T47D (cell line): ENCODE measurements at places on chromosomes 1 and 21.

- DNase-seq: no peak
These were observed 28.2 kb downstream of the CNN3 start for GRCh38 chr1:94898491-94899385.

GRCh38 chr21:44714905-44715304 is 3.5 kb upstream of the TSPEAR start:
- DNase-seq: no peak

DNA sequence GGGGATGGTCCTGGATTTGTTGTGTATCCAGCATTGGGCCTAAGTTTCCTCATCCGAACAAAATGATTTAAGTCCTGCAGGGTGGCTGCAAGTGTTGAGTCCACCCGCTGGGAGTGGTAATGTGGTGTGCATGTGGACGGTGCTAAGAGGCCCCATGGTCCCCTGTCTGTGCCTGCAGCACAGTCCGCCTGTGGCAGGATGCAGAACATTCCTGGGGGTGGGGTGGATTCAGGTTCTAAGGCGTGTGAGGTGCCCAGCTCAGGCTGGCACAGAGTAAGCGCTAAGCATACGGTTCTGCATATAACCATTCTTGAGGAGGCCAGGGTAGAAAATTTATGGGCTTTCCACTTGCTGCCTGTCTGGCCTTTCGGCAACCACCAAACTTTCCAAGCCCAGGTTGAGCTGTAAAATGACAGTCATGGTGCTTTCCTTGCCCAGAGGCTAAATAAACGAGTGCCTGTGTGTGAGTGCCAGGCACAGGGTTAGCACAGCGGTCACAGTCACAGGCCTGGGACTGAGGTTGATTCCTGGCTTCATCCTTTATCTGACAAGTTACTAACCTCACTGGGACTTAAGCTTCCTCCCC is 30.7 kb downstream of the SLC2A1 start:
- no peak for DNase-seq

DNA sequence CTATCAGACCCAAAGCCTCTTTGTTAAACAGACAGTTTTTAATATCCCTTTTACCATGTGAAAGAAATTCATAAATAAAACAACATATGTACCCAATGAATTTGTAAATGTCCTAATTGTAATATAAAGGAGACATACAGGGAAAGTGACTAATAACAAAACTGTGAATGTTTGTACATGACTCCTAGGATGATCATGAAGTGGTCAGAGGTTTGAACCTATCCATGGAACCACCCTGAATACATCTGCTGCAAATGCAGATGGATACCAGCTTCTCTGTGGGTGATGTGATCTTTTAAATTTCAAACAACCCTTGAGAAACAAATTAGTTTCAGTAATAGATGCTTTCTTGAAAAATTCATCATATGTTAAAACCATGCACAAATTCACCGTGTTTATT is 16.7 kb upstream of the ACBD3 start:
- DNase-seq: no peak

DNA sequence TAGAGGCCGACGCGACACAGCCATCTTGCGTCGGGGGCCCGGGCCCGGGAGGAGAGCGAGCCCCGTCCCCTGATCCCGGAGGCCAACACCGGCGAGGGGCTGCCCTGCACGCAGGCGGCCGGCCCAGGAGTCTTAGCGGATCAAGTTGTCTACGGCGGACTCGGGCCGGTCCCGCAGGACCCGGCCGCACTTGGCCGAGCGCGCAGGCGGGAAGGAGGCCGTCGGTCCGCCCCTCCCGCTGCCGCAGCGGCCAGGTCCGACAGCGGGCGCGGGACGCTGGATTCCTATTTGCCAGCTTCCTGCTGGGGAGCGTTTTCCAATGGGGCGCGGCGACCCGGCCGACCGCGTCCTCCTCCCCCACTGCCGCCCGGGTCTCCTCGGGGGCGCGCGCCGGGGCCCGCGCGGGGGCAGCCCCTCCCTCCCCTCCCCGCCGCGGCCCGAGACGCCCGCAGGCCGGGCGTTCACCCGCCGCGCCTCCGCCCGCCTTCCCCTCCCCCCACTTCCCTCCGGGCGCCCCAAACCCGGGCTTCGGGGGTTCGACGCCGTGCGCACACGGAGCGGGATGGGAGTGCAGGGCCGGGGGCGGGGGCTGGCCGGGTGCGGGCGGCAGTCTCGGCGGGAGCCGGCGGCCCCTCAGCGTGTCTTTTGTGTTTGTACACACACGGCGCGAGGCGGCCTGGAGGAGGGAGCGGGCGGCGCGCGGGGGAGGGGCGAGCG is 517 bp upstream of the H3-3A start:
- DNase-seq: peak; percentile 82

DNA sequence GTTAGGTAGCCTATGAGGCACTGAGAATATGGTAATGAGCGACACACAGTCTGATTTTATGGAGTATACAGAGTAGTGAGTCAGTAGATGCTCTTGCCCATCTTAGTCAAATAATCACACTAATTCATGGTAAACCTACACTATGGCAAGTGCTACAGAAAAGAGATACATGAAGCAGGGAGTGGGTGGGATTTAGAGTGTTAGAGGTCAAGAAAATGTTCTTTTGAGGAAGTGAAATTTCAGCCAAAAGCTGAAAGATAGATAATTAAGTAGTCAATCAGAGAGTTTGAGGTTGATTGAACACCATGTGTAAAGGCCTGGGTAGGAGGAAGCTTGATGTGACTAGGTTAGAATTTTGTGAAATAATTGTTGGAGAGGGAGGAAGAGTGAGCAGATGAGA is 14.7 kb downstream of the MDM4 start:
- DNase-seq: no peak

DNA sequence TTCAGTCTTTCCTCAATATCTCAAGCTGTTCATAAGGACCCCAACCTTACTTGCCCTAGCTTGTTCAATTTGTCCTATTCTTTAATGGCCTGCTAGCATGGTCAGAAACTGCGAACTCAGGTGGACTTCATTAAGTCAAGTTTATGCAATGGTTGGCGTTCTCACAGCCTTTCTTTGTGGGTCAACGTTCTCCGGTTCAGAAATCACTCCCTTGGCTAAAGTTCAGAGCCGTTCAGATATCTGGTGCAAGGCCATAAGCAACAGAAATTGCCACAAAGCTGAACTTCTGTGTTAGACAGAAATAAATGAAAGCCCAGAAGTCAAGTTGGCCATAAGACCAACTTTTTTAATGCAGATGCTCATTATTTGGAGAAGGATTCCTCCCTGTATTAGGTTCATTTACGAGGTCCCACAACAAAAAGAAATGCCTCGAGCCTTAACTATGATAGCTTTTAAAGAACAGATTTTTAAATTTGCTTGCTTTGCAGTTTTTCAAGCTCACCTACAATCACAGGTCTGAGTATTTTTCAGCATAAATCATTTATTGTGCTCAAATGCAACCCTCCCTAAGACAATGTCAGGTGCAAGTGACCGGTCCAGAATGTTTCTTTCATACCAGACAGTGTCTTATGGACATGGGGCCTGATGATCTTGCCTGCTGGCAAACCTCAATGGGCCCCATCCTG is 140.2 kb upstream of the COL11A1 start:
- DNase-seq: no peak

GRCh38 chr1:186722711-186723309 is 42.6 kb upstream of the PTGS2 start:
- DNase-seq: peak; percentile 63

- no peak for DNase-seq
These were observed 549.2 kb downstream of the PTPRU start for GRCh38 chr1:29785554-29785953.

DNA sequence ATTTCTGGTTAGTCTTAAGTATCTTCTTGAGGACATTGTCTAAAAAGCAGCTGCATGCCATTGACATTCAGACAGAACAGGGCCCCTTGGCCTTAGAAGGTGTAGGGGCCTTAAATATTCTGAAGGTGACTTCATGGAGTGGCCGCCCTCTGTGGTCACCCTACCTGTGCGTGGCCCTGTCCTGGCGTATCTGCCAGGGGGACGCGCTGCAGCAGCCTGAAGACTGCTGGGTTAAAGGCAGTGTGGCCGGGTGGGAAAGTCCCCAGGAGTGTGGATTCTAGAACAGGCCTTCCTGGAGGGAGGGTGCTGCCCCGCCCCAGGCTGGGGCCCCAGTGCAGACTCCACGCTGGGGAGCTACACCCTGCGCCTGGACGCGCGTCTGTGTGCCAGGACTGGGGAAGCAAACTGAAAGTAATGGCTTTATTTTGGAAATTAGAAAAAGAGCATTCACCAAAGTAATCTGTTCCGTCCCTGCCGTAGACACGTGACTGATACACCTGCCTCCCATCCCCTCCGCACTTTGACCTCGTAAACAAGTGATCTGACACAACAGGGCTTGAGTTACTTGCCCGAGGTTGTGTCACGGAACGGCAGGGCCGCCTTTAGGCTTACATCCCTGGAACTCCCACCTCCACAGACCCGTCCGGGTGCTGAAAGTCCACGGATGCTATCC is 1.8 kb downstream of the AGPAT3 start:
- DNase-seq: peak; percentile 52

DNA sequence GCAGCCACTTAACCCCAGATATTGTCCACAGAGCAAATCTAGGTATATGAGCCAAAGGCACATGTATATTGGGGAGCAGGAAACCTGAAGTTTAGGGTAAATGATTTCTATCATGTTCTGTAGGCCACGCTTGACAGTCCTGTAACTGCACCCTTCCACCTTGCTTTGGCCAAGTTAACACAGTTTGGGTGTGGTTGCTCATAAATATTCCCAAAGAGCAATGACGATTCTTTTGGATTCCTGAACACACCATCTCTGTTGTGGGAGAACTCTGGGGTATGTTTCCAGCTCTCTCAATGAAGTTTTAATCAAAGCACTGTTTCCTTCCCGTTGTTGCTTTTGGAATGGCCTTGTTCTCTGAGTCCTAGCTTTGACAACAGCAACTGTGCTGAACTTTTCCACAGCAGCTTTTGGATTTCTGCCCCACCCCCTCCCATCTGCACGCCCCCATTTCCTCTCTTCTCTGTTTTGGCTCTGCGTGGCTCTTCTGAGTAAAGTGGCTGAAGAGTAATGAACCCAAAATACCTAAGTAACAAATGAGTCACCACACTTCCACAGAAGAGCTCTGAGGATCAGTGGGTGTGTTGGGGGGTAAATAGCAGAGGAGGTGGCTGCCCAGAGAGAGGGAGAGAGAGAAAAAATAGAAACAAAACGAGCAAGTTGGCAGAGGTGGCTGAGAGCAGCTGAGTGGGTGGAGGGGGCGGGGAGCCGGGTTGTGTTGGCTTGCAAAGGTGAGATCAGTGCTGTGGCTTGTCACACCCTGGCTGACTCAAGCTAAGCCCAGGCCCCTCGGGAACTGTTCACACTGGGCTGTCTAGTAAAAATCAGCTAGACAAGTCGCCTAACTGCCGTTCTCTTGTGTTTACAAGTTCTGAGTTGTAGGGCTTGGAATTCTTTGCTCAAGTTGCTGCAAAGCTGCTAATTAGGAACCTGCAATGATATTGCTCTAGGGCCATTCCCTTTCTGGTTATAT is 26.9 kb upstream of the RAP1A start:
- DNase-seq: no peak

- no peak for DNase-seq
These were observed 237.5 kb downstream of the HMCN1 start for GRCh38 chr1:185971688-185972087.

GRCh38 chr21:40683349-40683748 is 163.6 kb downstream of the DSCAM start:
- DNase-seq: no peak

DNA sequence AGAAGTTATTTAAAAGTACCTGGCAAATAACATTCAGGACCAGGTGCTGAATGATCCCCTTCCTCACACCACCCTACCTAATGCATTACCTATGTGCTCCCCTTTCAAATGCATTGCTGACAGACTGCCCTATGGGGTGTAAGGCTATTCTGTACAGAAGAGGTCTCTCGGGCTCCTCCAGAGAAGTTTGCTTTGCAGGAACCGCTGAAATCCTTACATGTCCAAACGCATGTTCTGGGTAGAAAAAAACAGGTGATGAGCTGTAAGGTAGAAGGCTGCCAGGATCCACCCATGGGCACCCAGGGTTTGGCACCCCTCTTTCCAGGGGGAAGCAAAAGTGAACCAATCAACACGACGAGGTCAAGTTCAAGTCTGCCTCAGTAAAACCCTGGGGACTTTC is 58.3 kb upstream of the TARBP1 start:
- DNase-seq: no peak
